ENCODE measurements at places on chromosomes 12 and 14.

DNA sequence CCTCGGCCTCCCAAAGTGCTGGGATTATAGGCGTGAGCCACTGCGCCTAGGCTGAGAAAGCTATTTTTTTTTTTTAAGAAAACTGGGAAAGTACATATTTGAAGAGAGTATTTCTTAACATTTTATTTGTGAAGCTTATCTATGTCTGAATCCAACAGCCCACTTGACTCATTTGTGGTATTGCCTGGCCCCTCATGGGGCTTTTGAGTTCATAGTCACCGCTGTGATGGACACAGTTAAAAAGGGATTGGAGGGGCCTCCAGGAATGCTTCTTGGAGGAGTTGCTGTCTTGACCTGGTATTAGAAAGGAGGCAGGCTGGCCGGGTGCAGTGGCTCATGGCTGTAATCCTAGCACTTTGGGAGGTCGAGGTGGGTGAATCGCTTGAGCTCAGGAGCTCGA is 26.5 kb downstream of the BCL7A start:
- no peak for DNase-seq

GRCh38 chr14:80378084-80378690 is 166.9 kb upstream of the DIO2 start:
- no peak for DNase-seq

- DNase-seq: no peak
Observed at GRCh38 chr12:88108021-88108420, 33.9 kb downstream of the CEP290 start.

DNA sequence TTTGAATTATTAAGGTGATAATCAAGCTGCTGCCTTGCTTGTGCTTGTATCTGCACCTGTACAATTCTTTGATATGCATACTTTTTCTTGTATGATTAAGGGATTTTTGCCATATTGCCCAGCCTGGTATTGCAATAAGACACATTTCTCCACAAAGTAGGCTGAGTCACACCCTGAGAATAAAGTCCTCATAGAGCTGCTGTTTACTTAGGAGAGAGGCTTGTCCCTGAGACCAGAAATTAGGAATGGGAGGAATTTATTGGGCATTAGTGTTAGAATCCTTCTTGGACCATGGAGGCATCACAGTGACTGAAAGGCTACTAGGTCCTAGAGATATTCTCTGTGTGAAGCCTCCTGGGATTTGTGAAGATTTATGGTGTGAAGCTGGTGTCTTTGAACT is 506.8 kb upstream of the FBXO33 start:
- DNase-seq: no peak

DNA sequence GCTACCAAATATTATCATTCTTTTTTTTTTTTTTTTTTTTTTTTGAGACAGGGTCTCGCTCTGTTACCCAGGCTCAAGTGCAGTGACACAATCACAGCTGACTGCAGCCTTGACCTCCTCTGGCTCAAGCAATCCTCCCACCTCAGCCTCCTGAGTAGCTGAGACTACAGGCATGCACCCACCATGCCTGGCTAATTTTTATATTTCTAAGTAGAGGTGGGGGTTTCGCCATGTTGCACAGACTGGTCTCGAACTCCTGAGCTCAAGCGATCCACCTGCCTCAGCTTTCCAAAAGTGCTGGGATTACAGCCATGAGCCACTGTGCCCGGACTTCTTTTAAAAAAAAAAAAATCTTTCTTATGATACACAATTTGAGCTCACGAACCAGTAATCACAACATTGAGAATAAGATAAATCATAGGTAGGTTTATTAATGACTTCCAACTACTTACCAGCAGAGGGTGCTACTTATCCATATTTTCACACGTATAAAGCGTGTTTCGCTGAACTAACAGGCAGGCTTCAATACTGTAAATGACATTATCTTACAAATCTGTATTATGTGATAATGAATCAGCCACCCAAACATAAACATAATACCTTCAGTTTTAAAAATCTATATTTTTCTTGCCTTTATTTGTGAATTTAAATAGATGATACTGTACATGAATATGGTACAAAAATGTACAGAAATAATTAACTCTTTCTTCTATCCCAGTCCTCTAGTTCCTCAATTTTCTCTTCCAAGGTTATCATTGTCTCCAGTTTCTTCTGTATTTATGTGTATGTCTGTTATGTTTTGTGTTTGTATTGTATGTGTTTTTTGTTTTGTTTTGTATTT is 42.5 kb upstream of the BCAT1 start:
- DNase-seq: peak; percentile 12

- peak; percentile 61 for DNase-seq
Observed at GRCh38 chr14:92677087-92677668, 71.2 kb downstream of the LGMN start.

- no peak for DNase-seq
Observed at GRCh38 chr14:95677179-95677835, 8.9 kb upstream of the TCL1B start.

- DNase-seq: no peak
Observed at GRCh38 chr14:58637040-58637390, 747 bp upstream of the DACT1 start.

- no peak for DNase-seq
Observed at GRCh38 chr14:56284641-56285040, 166.4 kb downstream of the PELI2 start.

GRCh38 chr12:105910030-105910429 is 228.7 kb downstream of the NUAK1 start:
- DNase-seq: no peak

DNA sequence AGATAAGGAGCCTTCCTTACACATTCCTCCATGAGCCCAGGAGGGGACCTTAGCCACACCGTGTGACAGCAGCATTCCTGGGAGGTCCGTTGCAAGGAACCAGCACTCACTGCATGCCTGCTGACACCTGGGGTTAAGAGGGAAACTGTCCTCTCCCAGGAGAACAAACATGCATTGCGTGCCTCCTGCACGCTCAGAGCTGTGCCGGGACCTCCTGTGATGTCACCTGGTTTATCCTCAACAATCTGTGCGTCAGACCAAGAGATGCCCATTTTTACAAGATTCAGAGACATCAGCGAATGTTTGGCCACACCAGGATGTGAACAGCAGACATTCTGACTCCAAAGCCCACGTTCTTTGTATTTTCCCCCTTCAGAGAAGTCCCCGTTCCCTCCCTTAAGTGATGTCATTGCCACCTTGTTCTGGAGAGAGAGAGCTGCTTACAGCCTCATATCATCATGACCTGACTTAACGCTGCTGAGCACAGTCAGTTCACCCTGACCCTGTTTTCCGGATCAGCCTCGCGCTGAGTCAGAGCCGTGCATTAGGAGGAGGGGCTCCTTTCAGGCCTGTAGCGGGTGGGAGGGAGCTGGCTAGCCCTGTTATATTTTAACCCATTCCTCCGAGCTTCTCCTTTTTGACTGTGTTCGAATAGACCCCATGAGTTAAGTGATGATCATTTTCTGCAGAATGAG is 36.2 kb downstream of the TMEM120B start:
- DNase-seq: no peak

- no peak for DNase-seq
Observed at GRCh38 chr12:45379261-45379660, 163.4 kb downstream of the ANO6 start.

DNA sequence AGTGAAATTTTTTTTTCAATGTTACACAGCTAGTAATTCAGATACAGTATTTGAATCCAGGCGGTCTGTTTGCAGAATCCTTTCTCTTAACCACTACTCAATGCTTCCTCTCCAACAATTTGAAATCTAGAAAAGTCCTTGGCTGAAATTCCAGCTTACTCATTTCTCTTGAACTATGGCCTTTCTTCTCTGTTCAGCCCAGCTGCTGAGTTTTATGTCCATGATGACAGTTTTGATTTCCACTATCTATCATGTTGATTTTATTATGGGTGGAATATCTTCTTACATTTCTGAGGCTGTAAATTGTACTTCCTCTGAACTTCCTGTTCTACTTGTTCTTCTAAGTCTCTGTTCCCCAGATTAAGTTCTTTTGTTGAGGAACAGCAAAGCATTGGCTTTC is 315.3 kb downstream of the DIO2 start:
- no peak for DNase-seq

GRCh38 chr12:54368025-54368708 is 3.9 kb upstream of the GPR84 start:
- no peak for DNase-seq

- peak; percentile 22 for DNase-seq
Observed at GRCh38 chr12:9906873-9907272, 25.3 kb downstream of the CLEC2A start.

DNA sequence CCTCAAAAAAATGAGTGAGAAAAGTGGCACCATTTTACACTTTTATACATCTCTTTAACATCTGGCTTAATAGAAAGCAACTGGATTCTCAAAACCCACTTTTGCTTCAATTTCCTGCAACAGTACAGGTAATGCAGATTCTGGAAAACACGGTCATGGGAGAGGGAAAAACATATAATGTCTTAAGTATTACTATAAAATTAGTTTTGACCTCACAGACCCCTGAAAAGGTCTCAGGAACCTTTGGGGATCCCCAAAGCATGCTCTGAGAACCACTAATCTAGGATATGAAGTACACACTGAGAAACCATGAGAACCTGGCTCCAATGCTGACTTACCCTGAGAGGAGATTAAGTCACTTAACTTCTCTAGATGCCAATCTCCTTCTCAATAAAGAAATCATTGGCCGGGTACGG is 64.7 kb downstream of the PPP2R5E start:
- DNase-seq: no peak

DNA sequence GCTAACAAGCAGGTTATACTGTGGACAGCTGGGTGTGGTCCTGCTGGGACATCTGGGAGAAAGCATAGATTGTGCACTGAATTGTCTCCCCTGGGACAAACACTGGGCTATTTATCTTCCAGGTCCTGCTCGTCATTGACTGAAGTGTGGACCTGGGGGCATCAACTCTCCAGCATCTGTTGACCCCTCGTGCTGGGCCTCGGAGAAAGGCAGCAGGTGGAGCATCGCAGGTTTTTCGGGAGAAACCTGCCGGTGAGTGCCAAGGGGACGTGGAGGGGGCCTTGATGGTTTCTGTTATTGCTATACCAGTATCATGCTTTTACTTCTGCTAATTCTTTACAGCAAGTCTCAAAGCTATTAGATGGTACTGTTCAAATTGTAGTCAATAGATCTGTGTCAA is 81.3 kb downstream of the CPSF2 start:
- DNase-seq: no peak

DNA sequence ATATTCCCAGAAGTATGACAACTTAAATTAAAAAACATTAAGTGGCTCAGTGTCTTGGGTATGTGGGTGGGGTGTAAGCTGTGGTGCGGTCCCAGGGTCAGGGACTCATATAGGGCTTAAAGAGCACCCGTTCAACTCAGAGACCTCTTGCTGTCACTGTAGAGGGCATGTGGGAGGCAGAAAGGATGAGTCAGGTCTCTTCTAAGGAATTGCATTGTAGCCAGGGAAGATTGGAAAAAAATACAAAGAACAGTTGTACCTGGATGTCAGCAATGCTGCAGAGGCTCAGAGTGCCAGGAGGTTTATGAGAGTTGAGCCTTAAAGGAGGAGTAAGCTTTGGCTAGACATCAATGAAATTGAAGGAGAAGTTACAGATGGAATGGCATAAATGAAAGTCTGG is 104.1 kb downstream of the MYRFL start:
- DNase-seq: no peak

DNA sequence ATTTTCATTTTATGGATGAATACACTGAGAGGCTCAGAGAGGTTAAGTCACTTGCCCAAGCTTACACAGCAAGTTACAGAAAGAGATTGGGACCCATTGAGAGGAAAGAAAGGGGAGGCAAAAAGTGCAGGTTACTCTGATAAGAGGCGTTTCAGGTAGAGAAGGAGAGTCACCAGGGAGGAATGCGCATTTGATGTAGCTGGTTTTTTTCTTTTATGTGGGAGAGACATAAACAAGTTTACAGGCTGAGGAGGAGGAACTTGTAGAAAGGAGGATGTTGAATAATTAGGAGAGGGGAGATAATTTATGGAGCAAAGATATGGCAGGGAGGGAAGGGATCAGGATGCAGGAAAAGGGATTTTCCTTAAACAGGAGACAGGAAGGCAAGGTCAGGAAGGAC is 297.0 kb downstream of the PCNX1 start:
- DNase-seq: no peak

GRCh38 chr12:19189522-19189921 is 60.0 kb downstream of the PLEKHA5 start:
- no peak for DNase-seq

- no peak for DNase-seq
Observed at GRCh38 chr12:1540690-1541089, 53.7 kb downstream of the FBXL14 start.

DNA sequence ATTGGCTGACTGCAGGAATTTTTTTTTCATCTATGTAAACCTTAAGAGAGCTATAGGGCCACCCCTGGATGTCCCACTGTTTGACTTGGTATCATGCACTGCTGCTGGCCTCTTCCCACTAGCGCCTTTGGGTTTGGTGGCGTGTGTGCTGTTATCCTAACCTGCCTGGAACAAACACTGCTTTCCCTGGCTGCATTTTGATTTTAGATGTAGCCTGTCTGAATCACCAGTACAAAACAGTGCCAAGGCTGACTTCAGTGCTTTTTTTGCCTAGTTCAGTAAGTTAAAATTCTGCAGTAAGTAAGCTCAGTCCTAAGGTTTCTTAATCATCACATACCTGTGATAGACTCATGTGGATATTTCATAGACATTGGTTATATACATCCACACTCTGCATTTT is 99.2 kb downstream of the EML1 start:
- no peak for DNase-seq

DNA sequence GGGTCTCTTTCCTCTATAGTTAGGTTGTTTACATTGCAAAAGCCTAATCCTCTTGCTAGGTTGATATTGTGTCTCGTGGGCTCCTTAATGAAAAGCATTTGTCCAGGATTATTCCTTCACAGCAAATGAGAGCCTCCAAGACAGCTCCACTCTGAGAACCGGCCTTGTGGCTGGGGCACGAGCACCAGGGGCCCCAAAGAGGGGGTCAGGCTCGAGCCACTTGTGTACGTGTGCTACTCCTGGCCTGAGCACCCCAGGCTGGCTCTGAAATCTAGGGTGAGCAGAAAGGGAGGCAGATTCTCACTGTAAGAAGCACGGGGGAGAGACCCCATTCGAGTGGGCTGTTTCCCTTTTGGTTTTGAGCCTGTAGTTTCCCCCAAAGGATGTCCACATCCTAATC is 45.0 kb upstream of the FZD10 start:
- DNase-seq: no peak

GRCh38 chr12:56954057-56954957 is 3.1 kb downstream of the RDH16 start:
- no peak for DNase-seq

DNA sequence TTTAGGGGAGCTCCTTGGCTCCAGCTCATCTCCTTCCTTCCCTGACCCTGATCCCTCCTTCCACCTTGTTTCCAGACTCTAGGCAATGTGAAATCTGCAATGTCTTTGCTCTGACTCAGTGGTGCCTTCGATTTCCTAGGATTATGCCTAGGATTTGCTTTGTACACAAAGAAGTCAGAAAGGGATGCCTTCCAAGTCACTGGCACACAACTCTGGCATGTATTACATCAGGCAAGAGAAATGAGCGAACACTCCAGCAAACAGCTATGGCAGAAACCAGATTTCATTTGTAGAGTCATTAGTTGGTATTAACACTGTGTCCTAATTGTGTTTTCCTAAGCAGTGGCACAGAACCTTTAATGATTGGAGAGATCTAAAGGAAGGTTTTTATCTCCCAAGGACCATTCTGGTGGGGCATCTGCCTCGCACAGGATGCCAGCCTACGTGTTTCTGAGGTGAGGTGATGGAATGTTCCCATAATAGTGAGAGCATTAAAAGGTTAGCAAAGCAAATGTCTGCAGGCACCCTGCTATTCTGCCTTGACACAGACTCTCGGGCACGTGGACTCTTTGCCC is 84.9 kb downstream of the WSCD2 start:
- DNase-seq: no peak

GRCh38 chr12:52404951-52405350 is 1.2 kb downstream of the KRT82 start:
- no peak for DNase-seq
